Activated naive CD8-positive, alpha-beta T cell treated with anti-CD3 and anti-CD28 coated beads, Interleukin-2, amount 10 ng/mL, durations not matched to agents 7 days and 5 days (primary cell): ENCODE measurements at places on chromosomes 7 and 10. TPM values are rescaled to one million over a fixed set of nuclear protein-coding genes. Genes with fewer than 3 reads are reported as not detected.

DNA sequence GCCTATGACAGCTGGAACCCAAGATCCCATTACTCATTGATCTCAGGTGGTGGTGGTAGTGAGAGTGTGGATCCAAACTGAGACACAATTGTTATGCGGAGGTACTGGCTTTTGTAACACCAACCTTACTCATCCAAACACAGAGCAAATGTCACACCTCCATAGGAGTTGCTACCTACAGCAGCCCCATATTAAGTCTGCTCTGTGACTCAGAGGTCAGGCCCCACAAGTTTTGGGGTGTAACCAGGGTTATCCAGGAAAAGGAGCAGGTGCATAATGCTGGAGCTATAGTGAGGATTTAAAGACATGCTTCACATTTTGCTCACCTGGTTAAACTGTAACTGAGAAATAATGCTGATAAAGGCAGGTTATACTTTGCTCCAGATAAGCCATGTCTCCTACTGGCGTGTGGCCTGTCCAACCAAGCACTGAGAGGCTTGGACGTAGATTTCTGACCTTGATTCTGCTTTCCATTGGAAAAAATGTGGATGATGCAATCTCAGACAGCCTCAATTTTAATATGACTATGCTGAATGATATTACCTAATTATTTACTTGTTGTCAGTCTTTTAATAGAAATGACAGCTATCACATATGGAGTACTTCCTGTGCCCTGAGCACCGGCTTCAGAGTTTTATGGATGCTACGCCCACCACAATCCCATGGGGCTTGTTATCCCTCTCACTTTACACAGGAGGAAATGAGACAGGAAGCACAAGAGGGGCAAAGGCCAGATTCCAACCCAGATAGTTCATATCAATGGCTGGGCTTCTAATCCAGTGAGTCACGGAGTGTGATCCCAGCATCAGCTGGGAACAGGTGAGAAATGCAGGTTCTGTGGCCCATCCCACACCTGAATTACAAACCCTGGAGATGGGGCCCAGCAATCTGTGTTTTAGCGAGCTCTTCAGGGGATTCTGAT is 181.3 kb downstream of the CHN2 start:
- DNase-seq: no peak

The GIMAP2 gene
- 140 TPM for total RNA-seq

DNA sequence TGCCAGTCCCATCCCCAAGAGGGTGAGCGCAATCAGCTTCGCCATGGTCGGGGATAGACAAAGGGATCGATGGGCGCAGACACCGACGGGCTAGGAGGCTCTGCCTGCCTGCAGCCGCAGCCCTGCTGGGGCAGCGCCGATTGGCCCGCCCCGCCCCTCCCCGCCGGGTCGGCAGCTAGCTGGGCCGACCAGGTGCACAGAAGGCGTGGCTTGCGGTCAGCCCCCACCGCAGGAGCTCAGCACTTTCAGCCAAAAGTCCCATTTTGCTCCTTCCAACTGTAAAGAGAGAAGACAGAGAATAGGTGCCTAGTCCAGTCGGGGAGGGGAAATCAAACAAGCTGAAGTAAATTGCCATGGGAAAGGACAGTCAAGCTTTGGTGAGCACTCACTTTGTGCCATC is at the start of gene PON1:
TSS of gene PON1 (minus strand) at position 102 of the 400 bp plus-strand sequence. CDS start at position 45, 57 bp downstream.
- peak; percentile 55 for DNase-seq

The MBLAC1 gene
- total RNA-seq: 4.8 TPM

The NPSR1 gene
- not detected for total RNA-seq
